ENCODE measurements at places on chromosomes 11 and 22.

- DNase-seq = no peak
Measured at GRCh38 chr11:18071098-18071705, 25.1 kb upstream of the TPH1 start.

DNA sequence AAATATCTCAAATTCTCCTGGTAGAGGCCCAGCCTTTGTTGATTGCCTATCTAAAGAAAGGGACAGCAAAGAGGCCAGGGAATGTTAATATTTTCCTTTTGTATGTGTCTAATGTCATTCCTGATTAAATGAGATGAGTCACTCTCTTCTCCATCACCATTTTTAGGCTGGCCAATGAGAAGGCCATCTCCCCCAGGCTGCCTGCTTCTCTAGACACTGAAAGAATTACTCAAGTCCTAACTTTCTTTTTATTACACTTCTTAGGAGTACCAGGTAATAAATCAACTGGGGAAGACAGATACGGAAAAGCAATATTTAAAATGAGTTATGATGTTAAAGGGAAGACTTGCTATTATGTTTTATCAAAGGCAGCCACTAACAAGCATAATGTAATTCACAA lies 259.2 kb upstream of the SORL1-AS1 start:
- no peak for DNase-seq

DNA sequence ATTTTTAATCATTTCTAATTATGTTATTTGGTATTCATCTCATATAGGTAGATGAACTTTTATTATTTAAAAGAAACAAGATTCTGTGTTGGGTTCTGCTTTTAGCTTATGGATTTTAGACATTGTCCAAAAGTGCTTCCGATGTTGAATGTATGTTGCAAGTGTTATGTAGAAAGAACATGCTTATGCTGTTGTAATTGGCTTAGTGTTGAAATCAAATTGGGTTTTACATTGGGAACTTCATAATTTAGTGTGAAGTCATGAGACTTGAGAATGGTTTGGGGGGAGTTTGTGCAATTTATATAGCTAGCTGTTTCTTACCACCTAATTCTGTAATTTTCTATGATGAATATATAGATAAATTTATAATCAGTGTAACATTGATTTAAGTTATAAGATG lies 3.6 kb downstream of the MTMR3 start:
- DNase-seq = no peak

GRCh38 chr11:93100211-93100610 lies 97.6 kb downstream of the SLC36A4 start:
- DNase-seq = no peak

- DNase-seq = no peak
Measured at GRCh38 chr22:50247748-50248147, 2.9 kb upstream of the TUBGCP6 start.

DNA sequence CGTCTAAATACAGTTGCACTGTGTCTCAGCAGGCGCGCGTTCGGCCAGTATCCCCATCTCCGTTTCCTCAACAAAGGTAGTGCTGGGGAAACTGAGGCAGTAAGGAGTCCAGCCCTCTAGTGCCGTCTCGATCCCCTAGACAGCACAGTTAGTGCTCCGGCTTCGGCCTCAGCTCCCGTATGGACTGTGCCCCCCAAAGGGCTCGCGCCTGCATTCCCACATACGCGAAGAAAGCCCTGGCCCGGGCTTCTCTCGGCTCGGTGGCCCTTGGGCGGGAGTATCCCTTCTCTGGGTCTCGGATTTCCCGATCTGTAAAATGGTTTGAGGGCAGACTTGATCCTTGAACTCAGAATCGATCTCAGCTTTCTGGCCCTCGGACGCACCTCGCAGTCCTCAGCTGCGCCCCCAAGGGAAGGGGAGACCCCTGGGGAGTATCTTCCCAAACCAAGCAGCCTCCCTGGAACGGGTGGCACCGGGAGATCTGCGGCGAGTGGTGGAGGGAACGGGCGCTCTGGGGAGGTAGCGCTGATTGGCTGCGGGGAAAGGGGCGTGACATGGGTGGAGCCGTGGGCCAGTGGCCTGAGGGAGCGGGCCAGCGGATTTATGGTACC lies 759 bp upstream of the PEX16 start:
- peak; percentile 40 for DNase-seq

- DNase-seq = no peak
Measured at GRCh38 chr11:111823131-111823530, 48.2 kb downstream of the ALG9 start.

DNA sequence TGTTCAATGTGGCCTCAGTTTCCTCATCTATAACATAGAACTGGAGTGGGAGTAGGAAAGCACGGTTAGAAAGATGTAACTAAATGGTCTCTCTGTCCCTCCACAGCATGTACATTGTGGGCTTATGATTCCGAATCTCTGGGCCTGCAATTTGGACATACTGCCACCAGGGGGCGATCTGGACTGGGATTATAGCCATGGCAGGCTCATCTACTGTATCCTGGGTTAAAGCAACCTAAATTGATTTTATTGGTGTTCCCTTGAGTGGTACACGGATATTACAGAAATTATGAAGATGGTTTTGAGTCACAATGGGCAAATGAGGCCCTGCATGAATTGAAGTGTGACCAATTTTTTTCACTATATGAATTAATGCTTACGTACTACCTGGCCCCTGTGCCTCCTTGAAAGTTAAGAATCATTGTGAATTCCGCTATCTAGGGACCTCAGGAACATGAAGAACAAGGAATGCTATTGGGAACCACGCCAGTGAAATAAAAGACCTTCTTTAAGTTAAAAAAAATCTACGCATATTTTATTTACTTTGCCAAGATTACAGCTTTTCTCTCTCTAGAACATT lies 32.9 kb downstream of the TST start:
- DNase-seq = no peak

- no peak for DNase-seq
Measured at GRCh38 chr11:44518968-44519550, 46.4 kb upstream of the CD82 start.

GRCh38 chr11:39239553-39239952 lies 2219.9 kb downstream of the LRRC4C start:
- DNase-seq = no peak

- DNase-seq = no peak
Measured at GRCh38 chr22:42925598-42925997, 68.5 kb upstream of the ARFGAP3 start.

DNA sequence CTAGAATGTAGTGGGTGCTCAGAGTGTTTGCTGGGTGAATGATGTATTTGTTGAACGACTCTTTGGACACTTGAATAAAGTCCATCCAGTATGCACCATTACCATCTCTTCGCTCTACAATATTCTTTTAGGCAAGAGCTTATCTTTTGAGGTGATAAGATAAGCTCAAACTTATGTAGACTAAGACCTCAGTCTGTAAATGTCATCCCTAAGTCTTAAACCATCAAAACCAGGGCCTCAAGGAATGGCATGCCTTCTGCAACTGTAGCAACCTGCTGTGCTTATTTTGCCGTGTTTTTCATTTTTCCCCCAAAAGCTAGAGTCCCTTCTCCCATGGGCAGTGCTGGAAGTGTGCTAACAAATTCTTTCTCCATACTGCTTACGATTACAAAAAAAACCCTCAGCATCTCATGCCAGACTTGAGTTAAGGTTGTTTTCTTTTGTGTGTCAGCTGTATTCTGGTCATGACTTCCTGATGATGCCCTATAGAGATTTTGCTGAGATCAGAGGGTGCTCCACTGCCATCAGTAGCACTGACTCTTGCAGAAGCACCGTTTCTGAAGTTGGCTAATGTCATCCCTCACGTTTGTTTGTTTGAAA lies 27.8 kb downstream of the LIMK2 start:
- no peak for DNase-seq

- DNase-seq = no peak
Measured at GRCh38 chr22:34508797-34509196, 557.2 kb upstream of the ISX start.

GRCh38 chr11:91926965-91927364 lies 297.7 kb upstream of the FAT3 start:
- DNase-seq = no peak

DNA sequence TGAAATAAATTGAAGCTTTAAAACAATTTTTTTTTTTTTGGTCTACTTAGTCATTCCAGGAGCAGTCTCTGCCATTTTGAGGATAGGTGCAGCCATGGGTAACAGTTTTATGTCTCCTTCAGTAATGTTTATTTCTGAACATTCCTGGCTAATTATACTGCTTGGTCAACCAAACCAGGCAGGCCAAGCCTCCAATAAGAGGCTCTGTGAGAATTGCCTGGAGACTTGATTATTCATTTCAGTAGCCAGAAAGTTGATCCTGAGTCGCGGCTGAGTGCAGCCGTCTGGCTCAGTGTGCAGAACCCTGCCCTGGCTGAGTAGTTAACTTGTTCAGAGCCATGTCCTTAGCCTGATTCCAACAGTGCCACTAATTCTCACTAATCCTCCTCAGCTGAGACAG lies 364.0 kb upstream of the FAT3 start:
- DNase-seq = no peak

DNA sequence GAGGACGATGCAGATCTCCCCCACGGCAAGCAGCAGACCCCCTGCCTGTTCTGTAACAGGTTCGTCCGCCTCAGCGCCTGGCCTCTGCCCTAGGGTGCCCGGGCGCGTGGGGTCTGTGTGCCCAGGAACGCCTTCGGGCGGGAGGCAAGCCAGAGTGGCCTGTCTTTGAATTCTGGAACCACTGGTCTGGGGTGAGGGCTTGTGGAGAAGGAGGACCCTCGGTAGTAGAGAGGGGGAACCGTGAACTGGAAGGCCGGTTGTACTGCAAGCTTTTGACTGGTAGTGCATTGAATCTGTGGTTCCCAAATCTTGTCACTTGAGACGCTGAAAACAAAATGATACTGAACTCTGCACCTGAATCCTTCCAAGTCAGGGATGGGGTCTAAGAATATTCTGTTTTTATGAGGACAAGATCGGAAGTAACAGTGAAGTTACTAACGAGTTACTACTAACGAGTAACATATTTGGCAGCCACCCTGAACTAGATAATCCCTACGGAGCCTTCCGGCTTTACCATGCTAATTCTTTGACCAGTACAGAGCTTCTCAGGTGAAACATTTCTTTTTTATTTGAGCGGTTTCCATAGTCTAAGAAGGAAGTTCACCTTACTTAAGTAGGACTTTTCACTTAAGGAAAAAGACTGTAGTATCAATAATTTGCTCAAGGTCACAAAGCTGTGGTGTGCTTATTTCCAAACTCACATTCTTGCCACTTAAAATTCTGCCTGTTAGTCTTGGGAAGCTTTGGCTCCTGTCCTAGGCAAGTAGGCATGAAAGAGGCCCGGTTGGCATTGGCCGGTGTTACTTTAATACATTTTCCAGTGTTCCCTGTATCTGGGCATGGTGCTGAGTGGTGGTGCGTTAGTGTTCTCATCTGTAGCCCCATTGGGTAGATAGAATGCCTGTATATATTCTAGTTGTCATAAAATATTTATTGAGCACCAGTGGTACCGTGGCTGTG lies 860 bp downstream of the PRMT3 start:
- DNase-seq = no peak

- DNase-seq = no peak
Measured at GRCh38 chr11:15775015-15775541, 581.3 kb downstream of the SOX6 start.

DNA sequence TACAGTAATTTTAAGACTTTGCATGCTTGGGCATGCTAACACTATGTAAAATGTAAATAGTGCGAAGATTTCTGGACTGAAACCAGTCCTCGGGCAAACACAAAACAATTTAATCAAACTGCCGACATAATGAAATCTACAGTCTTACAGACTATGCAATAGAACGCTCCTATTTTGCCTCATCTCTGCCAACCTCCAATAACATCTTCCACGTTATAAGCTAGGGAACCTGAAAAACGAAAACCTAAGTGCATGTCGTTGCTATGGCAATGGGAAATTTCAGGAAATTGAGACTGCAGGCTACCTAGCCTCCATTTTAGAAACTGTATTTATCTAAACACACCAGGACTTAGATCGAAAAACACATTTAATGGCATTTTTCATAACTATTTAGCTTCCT lies 1.1 kb downstream of the CSTF3 start:
- DNase-seq = no peak

DNA sequence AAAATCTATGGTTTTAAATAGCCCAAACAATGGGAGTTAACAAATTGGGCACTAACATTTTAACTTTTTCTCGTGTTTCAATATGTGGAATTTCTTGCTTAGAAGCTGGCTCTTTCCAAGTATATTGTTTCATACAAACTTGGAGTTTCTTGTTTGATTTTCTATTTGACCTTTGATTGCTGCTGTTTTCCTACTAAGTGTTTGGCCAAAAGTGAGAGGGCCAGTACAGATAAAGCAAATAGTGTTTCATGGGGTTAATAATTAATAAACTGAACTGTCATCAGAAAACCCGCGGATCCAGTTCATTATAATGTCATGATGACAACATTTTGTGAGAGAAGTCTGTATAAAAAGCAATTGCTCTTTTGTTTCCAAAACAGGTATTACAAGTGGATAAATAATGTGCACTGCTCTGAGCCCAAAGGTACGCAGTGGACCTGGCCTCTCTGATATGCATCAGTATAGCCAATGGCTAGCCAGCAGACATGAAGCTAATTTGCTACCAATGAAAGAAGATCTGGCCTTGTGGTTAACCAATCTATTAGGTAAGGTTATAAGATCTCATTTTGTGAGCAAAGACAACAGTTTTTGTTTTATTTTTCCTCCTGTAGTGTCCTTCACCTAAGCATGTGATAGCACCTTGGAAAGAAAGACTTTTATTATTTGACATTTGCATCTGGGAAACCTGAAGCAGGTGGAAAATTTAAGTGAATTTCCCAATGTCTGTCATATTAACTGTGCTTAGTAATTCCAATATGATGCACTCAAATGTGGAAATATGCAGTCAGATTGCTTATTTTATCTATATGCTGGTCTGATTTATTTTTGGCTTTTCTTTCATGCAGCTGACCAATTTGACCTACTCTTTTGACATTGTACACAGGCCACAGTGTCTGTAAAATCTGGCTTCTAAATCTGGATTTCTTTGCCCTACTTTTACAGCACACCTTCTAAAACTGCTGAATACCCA lies 8.3 kb downstream of the GAS2 start:
- no peak for DNase-seq

DNA sequence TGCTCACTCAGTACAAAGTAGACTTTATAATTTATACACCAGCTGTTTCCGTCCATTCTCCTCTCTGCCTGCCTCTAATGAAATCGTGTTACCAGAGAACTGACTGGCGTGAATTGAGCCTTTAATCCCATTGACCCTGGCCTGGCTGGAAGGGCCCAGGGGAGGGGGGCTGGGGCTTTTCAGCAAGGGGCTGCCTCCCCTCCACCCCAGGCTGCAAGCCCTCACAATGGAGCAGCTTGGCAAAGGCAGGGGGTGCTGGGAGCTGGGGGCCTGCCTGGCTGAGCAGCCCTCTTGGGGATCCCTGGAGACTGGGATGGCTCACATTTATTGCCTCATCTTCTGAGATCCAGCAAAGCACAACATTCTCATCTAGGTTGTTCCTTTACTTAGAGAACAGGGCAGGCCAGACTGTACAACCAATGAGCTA lies 25.8 kb upstream of the LMO1 start:
- DNase-seq = no peak

- no peak for DNase-seq
Measured at GRCh38 chr11:4642043-4642442, 1.7 kb upstream of the OR51E1 start.

- no peak for DNase-seq
Measured at GRCh38 chr22:28046100-28046499, 127.0 kb upstream of the PITPNB start.
